ENCODE measurements at places on chromosomes 6 and 20.
A peak's percentile ranks its signal among the peaks of the same experiment; 100 is the strongest.

DNA sequence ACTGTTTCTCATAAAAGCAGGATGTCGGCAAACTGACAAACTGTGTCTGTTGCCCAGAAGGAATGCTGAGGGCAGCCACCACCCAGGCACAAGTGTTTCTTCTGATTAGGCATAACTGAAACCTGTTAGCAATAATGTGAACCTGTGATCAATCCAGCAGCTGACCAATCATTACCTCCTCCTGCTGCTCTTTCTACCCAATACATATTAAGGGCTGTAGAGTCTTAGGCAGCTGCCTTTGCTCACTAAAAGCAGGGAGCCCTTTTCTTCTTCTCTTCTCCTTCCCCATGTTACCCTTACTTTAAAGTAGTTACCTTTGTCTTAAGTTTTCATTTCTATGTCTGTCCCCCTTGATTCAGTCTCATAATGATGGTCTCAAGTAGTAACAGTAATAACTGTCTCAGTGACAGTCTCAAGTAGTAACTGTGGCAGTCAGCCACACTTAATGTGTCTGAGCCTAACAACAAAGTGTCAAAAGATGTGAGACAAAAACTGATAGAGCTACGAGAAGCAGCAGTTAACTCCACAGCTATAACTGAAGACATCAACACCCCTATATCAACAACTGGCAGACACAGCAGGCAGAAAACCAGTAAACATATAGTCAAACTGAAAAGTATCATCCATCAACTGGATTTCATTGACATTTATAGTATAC is 37.0 kb downstream of the RANBP9 start:
- DNase-seq: no peak

GRCh38 chr6:110645685-110646418 is 169.4 kb downstream of the CDK19 start:
- DNase-seq: no peak

DNA sequence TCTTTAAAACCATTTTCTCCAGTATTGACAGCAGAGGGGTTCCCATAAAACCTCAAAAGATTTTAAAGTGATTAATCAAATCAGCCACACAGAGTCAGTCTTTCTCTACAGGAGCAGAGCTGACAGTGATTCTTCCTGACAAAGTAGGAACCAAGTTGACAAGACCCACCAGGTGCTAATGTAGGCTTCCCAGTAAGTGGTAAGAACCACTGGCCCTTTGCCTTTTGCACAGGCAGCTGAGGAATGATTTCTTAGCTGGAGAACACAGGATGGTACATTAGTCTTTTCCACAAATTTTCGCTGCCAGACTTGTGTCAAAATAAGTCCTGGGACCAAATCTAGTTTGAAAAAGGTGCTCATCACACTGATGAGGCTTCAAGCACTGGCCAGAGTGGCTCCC is 95.8 kb downstream of the ARMC2 start:
- DNase-seq: no peak

GRCh38 chr6:93932175-93932574 is 512.8 kb upstream of the EPHA7 start:
- DNase-seq: no peak

DNA sequence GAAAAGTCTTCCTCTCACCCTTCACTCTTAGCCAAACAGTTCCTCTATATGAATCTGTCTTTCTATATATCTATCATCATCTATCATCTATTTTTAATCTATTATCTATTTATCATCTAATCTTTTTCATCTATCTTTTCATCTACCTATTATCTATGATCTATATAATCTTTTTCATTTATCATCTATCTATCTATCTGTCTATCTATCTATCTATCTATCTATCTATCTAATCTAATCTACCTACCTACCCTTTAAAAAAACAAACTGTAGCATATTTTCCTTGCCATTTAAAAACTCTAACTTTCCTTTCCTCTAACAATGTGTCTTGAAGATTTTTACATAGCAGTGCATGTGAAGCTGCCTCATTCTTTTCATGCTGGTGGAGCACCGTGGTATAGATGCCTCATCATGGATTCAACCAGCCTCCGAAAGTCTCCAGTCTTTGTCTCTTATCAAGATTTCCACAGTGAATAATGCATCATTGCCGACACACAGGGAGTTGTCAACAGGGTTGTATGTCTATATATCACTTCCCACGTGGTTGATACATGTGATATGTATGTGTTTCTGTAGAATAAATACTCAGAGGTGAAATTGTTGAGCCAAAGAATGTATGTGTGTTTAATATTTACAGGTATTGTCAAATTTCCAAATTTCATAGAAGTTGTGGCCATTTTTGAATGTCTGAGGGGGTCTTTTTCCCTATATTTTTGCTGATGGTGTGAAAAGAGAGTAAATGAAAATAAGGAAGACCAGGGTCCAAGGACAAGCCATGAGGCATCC is 51.3 kb downstream of the VEGFA start:
- DNase-seq: no peak

- no peak for DNase-seq
These were observed 21.2 kb upstream of the ELOVL5 start for GRCh38 chr6:53369876-53370515.

DNA sequence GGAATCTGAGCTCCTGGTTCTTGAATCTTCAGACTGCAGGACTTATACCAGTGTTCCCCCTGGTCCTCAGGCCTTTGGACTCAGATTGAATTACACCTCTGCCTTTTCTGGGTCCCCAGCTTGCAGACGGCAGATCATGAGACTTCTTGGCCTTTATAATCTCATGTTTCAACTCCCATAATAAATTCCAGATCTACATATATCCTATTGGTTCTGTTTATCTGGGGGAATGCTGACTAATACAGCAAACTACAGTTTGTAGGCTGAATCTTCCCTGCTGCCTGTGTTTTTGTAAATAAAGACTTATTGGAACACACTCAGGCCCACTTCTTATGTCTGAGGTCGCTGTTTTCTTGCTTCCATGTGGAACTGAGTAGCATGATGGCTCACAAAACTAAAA is 184.7 kb downstream of the HDGFL1 start:
- DNase-seq: no peak

- no peak for DNase-seq
These were observed 254.7 kb downstream of the NFATC2 start for GRCh38 chr20:51287628-51288413.

DNA sequence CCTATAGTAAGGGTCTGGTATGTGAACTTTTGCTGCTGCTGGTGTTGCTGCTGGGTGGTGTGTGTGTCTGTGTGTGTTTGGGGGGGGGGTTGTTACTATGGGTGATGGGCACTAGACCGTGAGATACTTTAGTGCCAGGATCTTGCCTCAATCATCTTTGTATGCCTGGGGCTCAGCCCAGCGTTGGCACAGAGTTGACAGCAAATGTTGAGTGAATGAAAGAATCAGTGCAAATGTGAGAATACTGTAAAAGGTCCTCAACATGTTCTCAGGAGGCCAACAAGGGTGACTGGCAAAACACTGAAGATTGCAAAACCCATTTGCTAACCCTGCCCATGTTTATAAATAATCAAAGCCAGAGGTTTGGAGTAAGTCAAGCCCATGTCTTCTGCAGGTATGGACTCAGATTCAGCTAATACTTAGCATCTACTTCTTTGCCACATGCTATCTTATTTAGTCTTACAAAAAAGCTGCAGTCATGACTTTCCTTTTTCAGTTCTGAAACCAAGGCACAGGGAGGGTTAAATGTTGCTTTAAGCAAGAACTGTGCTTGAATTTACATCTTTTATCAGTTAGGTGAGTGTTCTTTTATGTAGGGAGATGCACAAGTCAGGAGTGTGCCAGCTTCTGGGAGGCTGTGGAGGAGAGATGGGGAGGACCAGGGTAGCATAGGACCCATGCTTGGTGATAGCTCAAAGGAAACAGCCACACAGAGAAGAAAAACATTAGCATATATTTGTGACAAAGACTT is 125.3 kb upstream of the SPACA1 start:
- no peak for DNase-seq

- no peak for DNase-seq
These were observed 151.9 kb downstream of the CFAP61 start for GRCh38 chr20:20204256-20204655.

- DNase-seq: no peak
These were observed 2.0 kb downstream of the COL9A3 start for GRCh38 chr20:62818592-62819493.

- DNase-seq: peak; percentile 21
These were observed 598 bp downstream of the HLA-B start for GRCh38 chr6:31356216-31356945.

GRCh38 chr6:137882225-137882961 is 15.3 kb downstream of the TNFAIP3 start:
- no peak for DNase-seq

- DNase-seq: no peak
These were observed 124.0 kb downstream of the MMUT start for GRCh38 chr6:49339096-49339495.

DNA sequence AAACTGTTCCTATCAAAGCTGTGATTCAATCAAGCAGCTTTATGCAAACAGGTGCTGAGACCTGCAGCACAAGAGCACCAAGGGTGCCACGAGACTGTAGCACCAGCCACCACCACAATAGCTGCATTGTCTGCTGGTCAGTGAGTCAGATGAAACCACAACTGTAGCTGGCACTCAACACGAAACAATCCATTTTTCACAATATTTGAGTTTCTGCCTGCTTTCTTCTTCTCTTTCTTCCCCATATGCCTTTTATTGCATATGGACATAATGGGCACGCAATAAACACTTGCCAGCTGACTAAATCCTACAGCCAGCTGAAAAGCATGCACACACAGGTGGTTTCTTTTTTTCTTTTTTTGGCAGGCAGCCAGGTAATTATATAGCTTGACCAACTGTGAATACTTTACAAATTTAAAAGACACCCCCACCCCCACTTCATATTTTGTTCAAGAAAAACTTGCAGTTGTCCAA is 16.6 kb downstream of the SLC2A12 start:
- no peak for DNase-seq

- no peak for DNase-seq
These were observed 48.9 kb downstream of the DUSP22 start for GRCh38 chr6:340991-341827.

- no peak for DNase-seq
These were observed 100.2 kb downstream of the PSMB1 start for GRCh38 chr6:170452767-170453545.

DNA sequence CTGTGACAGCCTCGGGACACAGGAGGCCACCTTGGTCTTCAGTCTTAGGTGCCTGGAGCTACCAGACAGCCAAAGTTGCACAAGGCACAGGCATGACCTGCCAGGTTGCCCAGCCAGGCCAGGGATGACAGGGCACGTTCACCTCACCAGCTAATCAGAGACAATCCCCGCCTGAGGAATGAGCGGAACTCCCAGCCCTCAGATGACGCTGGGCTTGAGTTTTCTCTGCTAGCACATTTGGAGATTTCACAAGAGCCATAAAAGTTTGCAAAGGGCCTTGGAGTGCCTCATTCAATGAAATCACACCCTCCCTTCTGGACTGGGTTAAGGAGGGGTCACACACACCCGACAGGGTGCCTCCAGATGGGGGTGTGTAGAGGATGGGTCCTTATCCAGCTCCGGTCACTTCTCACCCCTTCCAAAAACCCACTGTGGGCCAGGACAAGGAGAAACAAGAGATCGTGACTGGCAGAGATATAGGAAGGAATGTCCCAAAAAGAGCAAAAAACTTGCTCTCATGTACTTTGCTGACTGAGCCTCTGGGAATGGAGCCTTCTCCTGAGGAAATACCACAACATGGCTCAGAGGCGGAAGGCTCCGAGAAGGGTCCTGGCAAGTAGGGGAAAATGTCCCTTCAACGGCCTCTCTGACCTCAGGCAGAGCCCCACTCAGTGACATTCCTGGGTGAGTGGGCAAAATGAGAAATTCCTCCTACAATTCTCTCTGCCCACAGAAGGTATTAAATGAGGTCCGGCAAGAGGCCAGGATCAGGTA is 121.6 kb downstream of the ISM1 start:
- DNase-seq: no peak

DNA sequence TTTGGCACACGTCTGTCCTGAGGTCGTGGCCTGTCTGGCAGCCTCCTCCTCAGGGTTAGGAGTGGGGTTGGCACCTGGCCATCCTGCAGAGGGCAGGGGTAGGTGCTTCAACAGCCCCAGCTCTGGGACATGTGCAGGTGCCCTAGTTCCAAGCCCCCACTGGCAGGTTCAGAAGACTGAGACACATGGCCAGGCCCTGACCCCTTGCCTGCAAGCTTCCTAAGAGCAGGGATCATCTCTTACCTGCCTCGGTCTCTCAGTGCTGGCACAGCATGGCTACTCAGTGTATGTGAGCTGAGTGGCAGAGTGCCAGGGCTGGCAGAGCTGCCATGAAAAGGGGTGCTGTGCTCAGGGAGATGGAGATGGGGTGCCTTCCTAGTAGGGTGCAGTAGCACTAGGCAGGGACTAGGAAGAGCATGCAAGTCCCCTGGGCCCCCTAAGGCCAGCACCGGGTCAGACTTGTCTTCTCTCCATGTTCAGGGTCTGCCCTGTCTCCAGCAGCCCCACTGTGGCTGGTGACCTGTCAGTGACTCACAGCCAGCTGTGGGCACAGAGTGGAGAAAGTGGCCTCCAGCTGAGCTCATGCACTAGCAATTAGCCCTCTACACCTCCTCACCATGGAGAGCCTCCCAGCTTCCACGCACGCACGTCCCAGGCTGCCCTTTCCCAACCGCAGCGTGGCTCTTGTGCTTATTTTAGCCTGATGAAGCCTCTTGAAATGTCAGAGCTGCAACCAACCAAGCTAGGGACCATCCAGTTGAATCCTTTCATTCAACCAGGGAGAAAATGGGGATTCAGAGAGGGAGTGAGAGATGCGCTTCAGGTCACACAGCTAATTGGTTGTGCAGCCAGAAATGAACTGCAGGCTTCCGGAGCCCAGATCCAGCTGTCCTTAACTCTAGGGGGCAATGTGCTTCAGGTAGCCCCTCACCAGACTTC is 116.6 kb downstream of the MRPL14 start:
- DNase-seq: no peak

GRCh38 chr6:4363656-4364055 is 228.3 kb upstream of the ECI2 start:
- no peak for DNase-seq

GRCh38 chr6:5786321-5786968 is 220.3 kb downstream of the NRN1 start:
- DNase-seq: no peak

GRCh38 chr6:14456941-14457340 is 339.4 kb downstream of the CD83 start:
- no peak for DNase-seq

DNA sequence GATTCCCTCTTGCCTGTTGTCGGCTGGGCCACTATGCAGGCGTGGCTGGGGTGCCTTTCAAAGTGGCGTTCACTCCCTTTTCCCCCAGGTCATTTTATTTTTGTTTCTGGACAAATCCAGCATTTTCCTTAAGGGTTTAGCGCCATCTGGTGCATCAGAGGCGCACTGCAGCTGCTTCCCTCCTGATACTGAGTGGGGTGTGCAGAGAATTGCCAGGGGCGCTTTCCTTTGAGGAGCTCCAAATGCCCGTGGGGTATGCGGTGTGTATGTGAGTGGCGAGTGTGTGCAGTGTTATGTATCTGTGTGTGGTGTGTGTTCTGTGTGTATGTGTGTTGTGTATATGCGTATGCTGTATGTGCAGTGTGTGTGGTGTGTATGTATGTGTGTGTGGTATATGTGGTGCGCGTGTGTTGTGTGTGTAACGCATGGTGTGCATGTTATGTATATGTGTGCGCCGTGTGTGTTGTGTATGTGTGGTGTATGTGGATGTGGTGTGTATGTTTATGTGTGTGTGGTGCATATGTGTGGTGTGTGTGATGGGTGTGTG is 100.1 kb upstream of the AGPAT4 start:
- no peak for DNase-seq

Measured in stimulated activated CD4-positive, alpha-beta T cell treated with anti-CD3 and anti-CD28 coated beads, TNF-alpha, amount 100 ng/mL, for 1 hour (primary cell).